ENCODE measurements at places on chromosomes 6 and 20.

- DNase-seq: no peak
Observed at GRCh38 chr6:91130126-91130525, 543.3 kb upstream of the MAP3K7 start.

GRCh38 chr20:62955519-62956386 lies 3.2 kb downstream of the SLC17A9 start:
- DNase-seq: no peak

DNA sequence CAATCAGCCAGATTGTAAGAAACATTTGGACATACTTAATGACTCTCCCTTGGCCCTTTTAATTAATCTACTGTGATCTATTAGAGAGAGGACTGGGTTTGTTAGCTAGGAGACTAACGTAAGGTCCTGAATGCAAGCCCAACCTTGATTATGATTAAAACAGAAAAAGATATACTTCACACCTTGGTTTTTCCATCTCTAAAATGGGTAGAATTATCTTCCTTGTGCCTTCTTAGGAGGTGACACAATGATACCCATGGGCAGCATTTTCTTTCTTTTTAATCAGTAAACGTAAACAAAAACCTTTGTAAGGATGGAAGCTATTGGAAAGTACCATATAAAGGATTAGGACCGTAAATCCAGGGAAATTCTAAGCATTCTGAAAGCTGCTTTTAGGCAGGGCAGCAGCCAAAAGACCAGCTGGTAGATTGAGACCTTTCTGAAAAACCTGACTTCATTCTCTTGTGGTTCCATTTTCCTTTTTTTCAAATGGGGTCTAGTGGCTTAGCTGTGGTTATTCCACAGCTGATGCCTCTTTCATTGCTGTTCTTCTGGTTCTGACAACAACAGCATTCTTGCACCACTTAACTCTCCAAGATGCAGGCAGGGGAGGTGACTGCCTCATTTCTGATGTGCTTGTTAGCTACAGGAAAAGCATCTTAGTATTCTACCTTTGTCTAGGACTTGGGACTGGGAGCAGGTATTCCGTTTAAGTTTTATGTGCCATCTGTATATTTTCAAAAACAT lies 27.4 kb downstream of the RREB1 start:
- no peak for DNase-seq

DNA sequence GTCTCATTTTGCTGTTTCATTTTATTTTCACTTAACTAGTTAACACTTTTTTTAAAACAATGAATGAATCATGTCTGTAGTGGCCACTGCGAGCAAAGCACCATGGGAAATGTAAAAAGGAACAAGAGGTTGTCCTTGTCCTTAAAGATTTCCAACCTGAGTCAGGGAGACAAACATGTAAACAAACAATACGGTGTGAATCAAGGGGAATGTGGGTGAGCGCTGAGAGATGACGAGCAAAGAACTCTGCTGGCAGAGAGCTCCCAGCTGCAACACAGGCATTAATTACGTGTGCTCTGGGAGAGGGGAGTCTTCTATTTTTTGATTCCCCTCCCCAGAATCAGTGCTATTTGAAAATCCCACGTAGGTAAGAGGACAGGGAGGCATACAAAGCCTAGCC lies 84.3 kb downstream of the ATXN1 start:
- no peak for DNase-seq

- no peak for DNase-seq
Observed at GRCh38 chr20:18855882-18856281, 42.3 kb downstream of the SCP2D1 start.

- DNase-seq: no peak
Observed at GRCh38 chr6:41722969-41723529, 12.4 kb downstream of the TFEB start.

- no peak for DNase-seq
Observed at GRCh38 chr6:1509241-1509640, 100.5 kb upstream of the FOXC1 start.

DNA sequence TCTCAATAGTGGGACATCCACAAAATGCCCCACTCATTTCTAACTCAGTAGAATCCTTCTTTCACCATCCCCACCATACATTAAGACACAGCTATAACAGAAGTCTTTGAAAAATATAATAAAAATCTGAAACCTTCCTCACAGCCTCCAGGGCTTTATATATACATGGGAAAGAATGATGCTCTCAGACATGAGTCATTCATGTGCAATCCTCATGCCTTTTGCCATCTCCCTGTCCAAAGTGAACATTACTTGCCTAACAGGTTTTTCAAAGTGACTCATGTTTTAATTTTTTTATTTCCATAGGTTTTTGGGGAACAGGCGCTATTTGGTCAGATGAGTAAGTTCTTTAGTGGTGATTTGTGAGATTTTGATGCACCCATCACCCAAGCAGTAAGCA lies 162.7 kb downstream of the RALGAPA2 start:
- no peak for DNase-seq

DNA sequence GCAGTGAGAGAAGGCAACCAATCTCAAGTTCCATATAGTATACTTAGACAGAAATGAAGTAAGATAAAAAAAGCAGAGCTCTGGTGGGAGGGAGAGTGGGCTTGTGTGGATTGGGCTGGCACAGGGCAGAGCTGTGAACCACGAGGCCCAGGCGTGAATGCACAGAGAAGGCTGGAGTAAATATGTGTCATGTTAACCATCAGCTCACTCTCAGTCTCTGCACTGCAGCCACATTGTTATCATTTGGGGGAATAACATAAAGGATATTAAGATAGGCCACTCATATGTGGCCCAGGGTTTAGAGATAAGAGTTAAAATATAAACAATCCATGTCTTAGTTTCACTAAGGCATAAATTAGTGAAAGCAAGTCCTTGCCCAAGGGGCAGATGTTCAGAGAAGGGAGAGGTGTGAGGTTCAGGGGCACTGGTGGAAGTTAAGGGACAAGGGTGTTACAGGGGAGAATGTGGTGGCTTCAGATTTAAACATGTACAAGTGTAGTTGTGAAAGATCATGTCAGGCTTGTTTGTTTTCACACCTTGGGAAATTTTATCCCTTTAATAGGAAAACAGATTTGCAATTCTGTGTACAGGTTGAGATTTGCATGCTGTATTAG lies 14.4 kb downstream of the GMPR start:
- DNase-seq: no peak

DNA sequence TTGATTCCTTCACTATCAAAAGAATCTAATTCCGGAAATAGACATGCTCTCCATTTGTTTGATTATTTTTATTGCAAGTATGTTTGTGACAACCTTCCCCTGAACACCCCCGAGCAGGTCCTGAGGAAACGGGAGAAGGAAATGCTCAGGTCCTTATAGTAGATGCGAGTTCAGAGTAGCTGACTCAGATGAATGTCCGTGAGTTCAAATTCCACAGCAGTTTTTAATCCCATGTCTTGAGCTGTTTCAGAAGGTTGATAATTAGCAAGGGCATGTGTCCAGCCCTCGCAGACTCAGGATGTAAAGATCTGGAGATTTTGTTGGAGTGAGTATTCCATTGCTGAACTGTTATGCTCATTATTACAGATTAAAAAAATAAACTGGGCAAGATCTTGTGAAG lies 169.3 kb downstream of the BCAS1 start:
- no peak for DNase-seq

All from DMS79 treated with DMSO at 0.1 percent for 48 hours (cell line).